Tibial nerve (tissue), 4 donors: ENCODE measurements at places on chromosomes 11 and 22.

- H3K27me3 ChIP-seq = no peaks in the 10 kb centered on the region
- H3K36me3 ChIP-seq = peaks cover 20% of the 10 kb centered on the region
- no peak for DNase-seq
- H3K4me1 ChIP-seq = peaks cover 78% of the 10 kb centered on the region
- H3K4me3 ChIP-seq = no peak overlapping the region
These were observed 42.4 kb downstream of the PITPNB start for GRCh38 chr22:27876684-27877083.

DNA sequence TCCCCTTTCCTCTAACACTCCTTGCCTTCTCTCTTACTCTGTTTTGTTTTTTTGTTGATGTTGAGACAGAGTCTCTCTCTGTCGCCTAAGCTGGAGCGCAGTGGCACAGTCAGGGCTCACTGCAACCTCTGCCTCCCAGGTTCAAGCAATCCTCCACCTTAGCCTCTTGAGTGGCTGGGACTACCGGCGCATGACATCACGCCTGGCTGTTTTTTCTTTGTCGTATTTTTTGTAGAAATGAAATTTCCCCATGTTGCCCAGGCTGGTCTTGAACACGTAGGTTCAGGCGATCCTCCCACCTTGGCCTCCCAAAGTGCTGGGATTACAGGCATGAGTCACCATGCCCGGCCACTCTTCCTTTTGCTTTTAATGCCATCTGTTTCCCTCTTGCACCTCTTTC lies 72.3 kb downstream of the FBXO7 start:
- H3K27ac ChIP-seq = no peak overlapping the region
- no peak for DNase-seq
- no peaks in the 10 kb centered on the region for H3K4me1 ChIP-seq
- no peaks in the 10 kb centered on the region for H3K36me3 ChIP-seq
- no peaks in the 10 kb centered on the region for H3K27me3 ChIP-seq

DNA sequence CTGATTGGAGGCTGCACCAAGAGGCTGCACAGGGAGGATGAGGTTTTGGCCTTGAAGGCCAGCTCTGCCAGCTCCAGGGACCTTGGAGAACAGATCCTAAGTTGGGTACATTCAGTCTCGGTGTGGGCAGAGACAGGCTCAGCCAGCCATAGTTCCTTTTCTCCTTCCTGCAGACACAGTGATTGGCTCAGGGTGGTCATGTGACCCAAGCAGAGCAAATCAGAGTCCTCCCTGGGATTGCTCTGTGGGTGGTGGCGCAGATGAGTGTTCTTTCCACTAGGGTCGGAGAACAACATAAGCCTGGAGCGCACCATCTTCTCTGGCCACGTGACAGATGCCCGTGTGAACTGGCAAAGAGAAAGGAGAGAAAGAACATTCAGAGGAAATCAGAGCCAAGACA lies 47.1 kb upstream of the CCND1 start:
- H3K4me3 ChIP-seq = no peak overlapping the region
- H3K4me1 ChIP-seq = no peaks in the 10 kb centered on the region
- no peak overlapping the region for H3K27ac ChIP-seq
- DNase-seq = no peak
- no peaks in the 10 kb centered on the region for H3K27me3 ChIP-seq

- peaks cover 3% of the 10 kb centered on the region for H3K36me3 ChIP-seq
- DNase-seq = no peak
- H3K4me3 ChIP-seq = no peak overlapping the region
- H3K27ac ChIP-seq = peak overlapping the region; percentile 48
- no peaks in the 10 kb centered on the region for H3K27me3 ChIP-seq
These were observed 33.3 kb downstream of the MICAL2 start for GRCh38 chr11:12143461-12144258.

DNA sequence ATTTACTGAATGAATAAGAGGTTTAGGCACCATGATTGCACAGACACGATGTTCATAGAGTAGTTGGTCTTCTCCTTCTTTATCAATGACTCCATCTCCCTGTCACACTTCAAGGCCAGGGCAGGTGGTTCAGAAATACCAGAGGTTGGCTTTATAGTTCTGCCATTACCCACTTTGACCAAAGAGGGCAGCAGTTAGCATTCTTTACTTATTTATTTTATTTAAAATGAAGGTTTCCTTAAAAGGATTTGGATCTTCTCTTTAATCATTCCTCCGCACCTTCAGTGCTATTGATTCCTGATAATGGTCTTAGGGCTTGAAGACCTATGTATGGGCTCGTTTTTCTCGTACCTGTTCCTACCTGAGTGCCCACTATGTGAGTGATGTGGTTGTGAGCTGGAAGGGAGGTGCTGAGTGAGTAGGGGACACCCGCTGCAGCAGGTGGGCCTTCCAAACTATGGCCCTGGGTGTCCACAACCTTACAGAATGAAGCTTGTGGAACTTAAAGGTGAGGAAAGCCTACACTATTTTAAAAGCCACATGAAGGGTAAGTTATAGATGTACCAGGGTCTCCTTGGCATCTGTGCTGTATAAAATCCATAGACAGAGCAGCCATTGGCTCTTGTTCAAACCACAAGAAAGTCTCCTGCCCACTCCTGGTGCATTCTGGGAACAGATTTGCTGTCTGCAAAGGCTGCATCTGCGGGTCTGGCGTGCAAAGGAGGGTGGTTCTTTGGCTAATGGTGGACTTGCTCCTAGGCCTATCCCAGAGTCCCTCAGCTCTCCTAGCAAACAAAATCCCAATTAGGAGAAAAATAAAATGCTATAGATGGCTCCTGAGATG lies 35.0 kb downstream of the TIMP3 start:
- peaks cover 96% of the 10 kb centered on the region for H3K4me1 ChIP-seq
- DNase-seq = no peak
- no peak overlapping the region for H3K4me3 ChIP-seq
- peak overlapping the region; percentile 43 for H3K27ac ChIP-seq
- no peaks in the 10 kb centered on the region for H3K27me3 ChIP-seq

DNA sequence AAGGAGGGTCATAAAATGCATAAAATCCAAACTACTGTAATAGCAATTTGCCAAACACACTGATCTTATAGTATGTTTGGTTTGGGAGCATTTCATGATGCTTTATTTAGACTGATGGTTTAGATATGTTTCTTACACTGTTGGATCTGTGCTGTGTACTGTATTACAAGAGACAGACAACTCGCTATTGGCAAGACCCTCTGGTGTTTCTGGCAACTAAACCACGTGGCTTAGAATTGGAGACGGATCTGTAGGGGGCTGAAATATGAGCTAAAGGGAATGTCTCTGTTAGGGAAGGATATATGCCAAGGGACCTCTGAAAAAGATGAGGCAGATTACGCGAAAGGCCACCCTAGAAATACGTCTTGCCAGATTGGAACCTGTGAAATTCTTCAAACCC lies 208.7 kb downstream of the BARX2 start:
- no peaks in the 10 kb centered on the region for H3K36me3 ChIP-seq
- no peak overlapping the region for H3K27ac ChIP-seq
- H3K4me1 ChIP-seq = no peaks in the 10 kb centered on the region
- no peak for DNase-seq

- no peak overlapping the region for H3K4me3 ChIP-seq
- DNase-seq = no peak
- peak overlapping the region; percentile 66 for H3K27ac ChIP-seq
- H3K27me3 ChIP-seq = peaks cover 32% of the 10 kb centered on the region
These were observed 20.5 kb downstream of the EPS8L2 start for GRCh38 chr11:726278-727220.

GRCh38 chr11:67120881-67121710 lies 2.0 kb downstream of the KDM2A start:
- peak overlapping the region; percentile 34 for H3K27ac ChIP-seq
- no peak for DNase-seq
- H3K36me3 ChIP-seq = no peaks in the 10 kb centered on the region
- peaks cover 38% of the 10 kb centered on the region for H3K4me1 ChIP-seq
- no peaks in the 10 kb centered on the region for H3K27me3 ChIP-seq

DNA sequence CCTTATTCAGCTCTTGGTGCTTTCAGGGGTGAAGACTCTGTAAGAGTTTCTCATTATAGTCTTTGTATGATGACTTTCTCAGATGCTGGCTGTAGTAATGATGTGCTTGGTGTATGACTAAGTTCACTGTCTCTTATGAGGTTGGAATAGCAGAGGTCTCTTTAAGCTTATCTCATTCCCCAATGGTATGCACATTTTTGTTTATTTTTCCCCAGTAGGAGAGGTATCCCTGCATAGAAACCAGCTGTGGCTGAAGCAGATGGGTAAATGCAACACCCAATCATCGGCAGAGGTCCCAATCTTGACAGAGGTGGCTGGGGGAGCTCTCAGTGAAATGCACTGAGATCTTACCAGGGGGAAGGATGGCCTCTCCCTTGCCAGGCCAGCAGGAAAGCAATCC lies 34.6 kb downstream of the BBOX1 start:
- H3K27me3 ChIP-seq = no peaks in the 10 kb centered on the region
- H3K4me1 ChIP-seq = no peaks in the 10 kb centered on the region
- no peak for DNase-seq
- no peak overlapping the region for H3K27ac ChIP-seq
- H3K4me3 ChIP-seq = no peak overlapping the region

- H3K4me1 ChIP-seq = no peaks in the 10 kb centered on the region
- no peak for DNase-seq
- no peaks in the 10 kb centered on the region for H3K36me3 ChIP-seq
These were observed 10.3 kb upstream of the WNT7B start for GRCh38 chr22:45987136-45987861.
